ENCODE measurements at places on chromosomes 12 and 14. TPM values are rescaled to one million over a fixed set of nuclear protein-coding genes. Genes with fewer than 3 reads are reported as not detected.
A peak's percentile ranks its signal among the peaks of the same experiment; 100 is the strongest.

GLIPR1L2 gene
- 0.33 TPM for total RNA-seq

SYNDIG1L gene
- total RNA-seq: not detected

DNA sequence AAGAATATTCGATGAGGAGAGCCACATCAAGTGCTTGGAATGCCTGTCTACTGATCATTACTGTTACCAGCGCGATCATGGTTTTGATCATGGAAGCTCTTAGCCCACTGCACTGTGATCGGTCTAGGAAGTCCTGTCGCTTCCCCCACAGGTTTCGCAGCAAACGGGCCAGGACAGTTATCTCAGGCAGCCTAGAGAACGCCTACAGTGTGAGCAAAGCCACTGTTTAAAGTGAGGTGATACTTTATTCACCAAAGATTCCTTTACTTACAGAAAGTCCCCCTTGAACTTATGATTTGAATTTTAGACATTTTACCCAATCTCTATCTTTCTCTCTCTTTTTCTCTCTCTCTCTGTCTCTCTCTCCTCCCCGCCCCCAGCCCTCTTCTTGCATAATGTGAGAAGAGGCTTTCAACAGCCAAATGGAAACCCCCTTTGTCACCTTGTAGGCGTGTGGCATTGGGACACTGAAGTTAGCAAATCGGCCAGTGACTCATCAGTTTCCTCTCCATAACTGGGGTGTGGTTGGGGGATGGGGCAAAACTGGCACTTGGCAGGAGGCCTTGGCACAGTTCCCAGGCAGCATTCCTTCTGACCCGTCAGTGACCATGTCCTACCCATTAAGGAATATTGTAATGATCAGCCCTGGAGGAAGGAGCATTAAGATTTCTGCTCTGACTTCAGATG, 214.8 kb downstream of the CHST11 start:
- H3K27me3 ChIP-seq: no peaks in the 10 kb centered on the region
- no peaks in the 10 kb centered on the region for H3K36me3 ChIP-seq
- H3K4me3 ChIP-seq: no peak overlapping the region

- no peak overlapping the region for H3K27ac ChIP-seq
- no peak for DNase-seq
- no peaks in the 10 kb centered on the region for H3K27me3 ChIP-seq
- H3K4me3 ChIP-seq: no peak overlapping the region
- H3K4me1 ChIP-seq: no peaks in the 10 kb centered on the region
Observed at GRCh38 chr12:8453021-8453513, 2.7 kb upstream of the CLEC6A start.

DNA sequence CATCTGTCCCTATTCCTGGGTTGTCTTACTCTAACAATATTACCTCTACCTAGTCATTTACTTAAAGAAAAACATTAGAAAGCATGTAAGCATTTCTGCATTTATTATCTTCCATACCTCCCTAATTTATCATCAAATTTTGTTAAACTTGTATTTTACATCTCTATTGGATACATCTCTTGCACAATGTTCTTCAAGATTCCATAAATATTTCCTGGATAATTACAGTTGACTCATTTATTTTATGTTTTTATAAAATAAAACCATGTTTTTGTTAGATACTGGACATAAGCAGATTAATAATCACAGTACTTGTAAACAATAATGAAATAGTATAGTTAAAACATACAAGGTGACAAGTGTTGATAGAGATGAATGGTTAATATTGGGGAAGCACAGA, 209.0 kb downstream of the TMTC3 start:
- no peaks in the 10 kb centered on the region for H3K36me3 ChIP-seq
- H3K27ac ChIP-seq: no peak overlapping the region
- H3K27me3 ChIP-seq: no peaks in the 10 kb centered on the region
- no peak overlapping the region for H3K4me3 ChIP-seq
- DNase-seq: no peak

DNA sequence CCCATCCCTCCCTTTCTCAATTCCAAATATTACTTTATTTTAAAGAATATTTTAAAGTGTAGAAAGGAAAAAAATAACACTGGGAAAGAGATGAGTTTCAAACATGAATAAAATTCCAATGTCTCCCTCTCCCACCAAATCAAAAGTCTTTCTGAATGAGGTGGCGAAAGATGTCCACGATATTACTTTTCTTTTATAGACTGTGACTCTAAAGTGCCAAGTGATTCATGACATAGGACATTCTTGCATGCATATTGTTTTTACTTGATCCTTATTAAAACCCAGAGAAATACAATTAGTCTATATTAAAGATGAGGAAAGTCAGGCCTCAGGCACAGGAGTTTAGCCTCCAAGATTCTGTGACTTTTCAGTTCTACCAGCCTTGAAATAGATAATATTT, 16.0 kb upstream of the LUM start:
- DNase-seq: peak; percentile 33
- H3K4me1 ChIP-seq: peaks cover 2% of the 10 kb centered on the region
- no peaks in the 10 kb centered on the region for H3K36me3 ChIP-seq
- no peak overlapping the region for H3K4me3 ChIP-seq
- no peak overlapping the region for H3K27ac ChIP-seq
- H3K27me3 ChIP-seq: no peaks in the 10 kb centered on the region

- no peaks in the 10 kb centered on the region for H3K4me1 ChIP-seq
- no peak for DNase-seq
- no peak overlapping the region for H3K4me3 ChIP-seq
- peaks cover 1% of the 10 kb centered on the region for H3K36me3 ChIP-seq
Observed at GRCh38 chr12:123013185-123014095, 33.0 kb downstream of the ARL6IP4 start.
